LHCN-M2 (cell line): ENCODE measurements at places on chromosomes 7 and 10.

DNA sequence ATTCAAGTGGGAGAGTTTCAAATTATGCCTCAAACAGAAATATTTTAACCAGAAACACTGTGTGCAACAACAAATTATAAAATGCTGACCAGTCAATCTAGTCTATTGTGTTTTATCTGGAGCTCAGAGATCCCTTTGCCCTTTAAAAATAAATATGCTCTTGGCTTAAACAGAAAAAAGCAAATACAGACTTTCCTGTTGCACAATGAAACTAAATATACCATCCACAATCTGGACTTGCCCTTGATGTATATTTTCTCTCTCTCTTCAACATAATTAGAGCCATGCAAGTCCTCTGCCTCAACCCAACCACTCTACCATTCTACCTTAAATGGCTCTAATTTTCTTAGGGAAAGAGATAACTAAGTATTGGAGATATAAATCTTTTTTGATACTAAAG lies 34.9 kb downstream of the ASAH2 start:
- DNase-seq: no peak

DNA sequence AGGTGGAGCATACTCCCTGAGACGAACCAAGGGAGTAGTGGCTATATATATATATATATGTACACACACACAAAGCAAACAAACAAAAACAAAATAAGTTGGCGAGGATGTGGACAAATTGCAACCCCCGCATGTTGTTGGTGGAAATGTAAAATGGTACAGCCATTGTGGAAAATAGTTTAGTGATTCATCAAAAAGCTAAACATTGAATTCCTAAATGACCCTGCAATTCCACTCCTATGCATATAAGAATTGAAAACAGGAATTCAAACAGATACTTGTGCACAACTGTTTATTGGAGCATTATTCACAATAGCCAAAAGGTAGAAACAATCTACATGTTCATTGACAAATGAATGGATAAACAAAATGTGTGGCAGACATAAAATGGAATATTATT lies 407.9 kb downstream of the KCNMA1 start:
- no peak for DNase-seq

- no peak for DNase-seq
Measured at GRCh38 chr7:1531979-1532455, 1.5 kb downstream of the MAFK start.

DNA sequence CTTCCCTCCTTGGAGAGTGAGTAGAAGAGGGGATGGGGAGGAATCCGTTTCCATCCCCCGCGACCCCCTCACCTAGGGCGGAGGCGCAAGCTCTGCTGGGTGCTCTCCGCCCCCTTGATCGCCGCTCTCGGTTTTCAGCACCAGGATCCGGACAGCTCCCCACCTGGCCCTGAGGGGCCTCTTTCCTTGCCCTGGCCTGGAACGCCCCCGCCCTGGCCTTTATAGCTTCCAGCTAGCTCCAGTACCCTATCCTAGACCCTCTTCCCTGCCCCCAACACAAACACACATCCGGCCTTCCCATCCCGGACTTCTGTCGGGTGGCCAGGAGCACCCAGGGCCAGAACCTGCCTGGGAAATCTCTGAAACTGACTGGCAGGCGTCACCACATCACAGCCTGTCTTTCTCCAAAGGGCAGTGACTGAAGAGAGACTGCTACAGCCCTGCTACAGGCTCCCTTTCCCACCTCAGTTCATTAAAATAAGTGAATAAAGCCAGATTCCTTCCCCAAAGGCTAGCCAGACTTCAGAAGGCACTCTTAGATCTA lies 72.3 kb upstream of the LEP start:
- no peak for DNase-seq

GRCh38 chr10:84456126-84456525 lies 127.7 kb downstream of the CCSER2 start:
- no peak for DNase-seq

DNA sequence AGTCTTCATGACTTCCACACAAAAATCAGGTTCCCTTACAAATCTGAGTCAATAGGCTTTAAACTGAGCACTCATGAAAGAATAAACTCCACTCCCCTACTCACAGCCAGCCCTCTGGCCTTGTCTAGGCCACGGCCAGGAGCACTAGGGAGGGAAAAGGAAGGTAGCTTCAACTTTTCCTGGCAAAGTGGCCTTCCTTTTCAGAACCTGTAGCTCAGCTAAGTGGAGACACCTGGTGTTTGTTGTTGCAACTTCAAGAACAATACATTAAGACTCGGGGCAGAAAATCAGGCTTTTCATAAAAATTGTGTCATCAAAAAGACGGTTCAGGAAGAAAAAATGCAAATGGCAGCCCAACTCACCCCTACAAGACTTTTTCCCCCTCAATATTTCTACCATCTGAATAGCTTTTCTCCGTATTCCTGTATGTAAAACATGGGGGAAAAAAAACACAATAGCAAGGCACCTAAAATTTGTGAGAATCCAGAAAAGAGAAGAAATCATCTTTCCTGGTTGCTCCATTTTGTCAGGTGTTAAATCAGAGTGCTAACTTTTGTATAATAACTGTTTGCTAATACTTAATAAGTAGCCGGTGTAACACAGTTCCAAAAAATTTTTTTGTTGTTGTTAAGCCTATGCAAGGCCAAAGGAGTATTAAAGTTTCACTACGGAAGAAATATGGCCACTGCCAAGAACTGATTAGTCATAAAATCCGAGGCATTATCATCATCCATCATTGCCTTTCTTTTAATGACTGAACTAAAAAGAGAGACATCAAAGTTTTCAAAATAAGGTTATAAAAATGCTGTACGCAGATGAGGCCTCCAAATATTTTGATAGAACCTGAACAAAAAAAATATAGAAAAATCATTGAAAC lies 66.2 kb upstream of the ARID5B start:
- peak; percentile 84 for DNase-seq
